ENCODE measurements at places on chromosomes 5 and 9.

DNA sequence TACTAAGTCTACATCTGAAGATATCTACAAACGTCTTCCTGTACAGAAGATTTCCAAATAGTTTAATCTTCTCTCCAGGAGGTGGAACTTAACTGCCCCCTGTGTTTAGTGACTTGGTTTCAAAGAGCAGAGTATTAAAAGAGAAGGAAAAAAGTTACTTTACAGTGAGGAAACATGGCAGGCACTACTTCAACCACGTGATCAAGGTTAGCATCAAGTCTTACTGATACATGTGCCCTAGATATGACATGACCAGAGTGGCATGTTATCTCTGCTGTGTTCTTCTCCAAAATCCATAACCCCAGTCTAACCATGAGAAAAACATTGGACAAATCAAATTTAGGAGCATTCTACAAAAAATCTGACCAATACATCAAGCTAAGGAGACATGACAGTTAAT, 125.8 kb downstream of the ADAMTS12 start:
- DNase-seq, result no peak

- DNase-seq, result no peak
These were observed 36.7 kb upstream of the MATR3 start for GRCh38 chr5:139256820-139257219.

DNA sequence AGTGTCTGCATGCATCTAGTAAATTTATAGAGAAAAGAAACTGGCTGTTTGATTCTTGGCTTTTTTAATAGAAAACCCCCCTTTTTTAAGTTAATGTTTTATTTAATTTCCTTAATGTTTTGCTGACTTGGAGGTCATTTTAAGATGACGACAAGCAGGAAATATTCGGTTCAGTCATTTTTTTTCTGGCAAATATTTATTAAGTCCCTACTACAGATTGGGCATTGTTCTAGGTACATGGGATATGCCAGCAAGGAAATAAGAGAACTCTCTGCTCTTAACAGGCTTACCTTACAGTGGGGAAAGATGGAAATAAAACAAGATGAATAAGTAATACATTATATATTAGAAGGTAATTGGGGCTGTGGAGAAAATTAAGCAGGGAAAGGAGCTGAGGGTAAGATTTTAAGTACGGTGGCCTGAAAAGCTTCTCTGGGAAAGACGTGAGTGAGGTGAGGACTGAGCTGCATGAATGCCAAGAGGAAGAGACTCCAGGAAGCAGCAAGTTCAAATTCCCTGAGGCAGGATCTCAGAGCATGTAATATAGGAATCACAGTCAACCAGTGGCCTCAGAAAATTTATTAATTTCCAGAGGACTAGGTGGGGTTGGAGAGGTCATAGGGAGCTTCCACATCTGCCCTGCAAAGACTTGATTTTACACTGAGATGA, 316.0 kb upstream of the DAP start:
- no peak for DNase-seq

DNA sequence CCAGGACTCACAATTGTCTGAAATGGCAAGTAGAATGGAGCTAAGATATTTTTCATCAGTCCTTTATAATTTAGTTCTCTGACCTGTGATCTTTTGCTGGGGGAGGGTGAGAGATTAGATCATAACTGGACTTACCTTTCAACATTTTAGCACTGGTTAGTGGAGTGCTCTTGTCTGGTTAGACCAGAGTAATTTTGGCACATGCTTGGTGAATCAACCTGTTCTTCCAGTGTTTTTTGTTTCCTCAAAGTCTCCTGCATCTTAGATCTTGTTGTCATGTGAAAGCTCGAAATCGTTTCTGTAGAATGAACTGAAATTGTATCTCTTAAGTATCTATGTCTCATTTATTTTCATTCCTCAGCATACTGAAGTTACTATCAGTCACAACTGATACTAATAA, 122.4 kb downstream of the TLE4 start:
- DNase-seq, result peak; percentile 23

DNA sequence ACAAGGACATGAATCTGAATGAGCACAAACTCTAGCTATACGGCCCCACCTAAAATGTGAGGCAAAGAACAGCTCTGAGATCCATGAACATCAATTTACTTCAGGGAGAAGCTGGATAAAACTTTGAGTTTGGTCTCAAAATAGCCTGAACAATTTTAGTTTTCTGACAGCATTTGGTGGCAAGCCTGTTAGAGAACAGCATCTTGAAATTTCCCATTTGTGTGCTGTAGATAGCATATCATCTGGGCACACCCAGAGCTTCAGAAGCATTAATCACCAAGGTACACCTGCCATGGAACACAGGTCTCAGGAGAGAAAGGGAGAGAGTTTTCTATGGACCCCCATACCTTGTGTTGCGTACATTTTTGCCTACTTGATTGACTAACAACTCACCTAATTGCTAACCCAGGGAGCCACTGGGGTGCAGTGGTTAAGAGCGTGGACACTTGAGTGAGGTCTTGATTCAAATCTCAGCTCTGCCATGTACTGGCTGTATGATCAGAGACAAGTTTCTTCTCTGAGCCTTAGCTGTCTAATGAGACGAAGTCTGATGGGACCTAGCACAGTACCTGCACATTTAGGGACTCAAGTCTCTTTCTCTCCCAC, 264.9 kb downstream of the PIK3R1 start:
- DNase-seq, result no peak

GRCh38 chr5:145586661-145587307, 248.4 kb downstream of the PRELID2 start:
- DNase-seq, result no peak

All from eye (tissue), 1 donor.